Dermis blood vessel endothelial cell (primary cell): ENCODE measurements at places on chromosomes 13 and 19. TPM values are rescaled to one million over a fixed set of nuclear protein-coding genes. Genes with fewer than 3 reads are reported as not detected.
A peak's percentile ranks its signal among the peaks of the same experiment; 100 is the strongest.

- DNase-seq = no peak
These were observed 3.5 kb upstream of the OBI1 start for GRCh38 chr13:78662467-78662866.

DNA sequence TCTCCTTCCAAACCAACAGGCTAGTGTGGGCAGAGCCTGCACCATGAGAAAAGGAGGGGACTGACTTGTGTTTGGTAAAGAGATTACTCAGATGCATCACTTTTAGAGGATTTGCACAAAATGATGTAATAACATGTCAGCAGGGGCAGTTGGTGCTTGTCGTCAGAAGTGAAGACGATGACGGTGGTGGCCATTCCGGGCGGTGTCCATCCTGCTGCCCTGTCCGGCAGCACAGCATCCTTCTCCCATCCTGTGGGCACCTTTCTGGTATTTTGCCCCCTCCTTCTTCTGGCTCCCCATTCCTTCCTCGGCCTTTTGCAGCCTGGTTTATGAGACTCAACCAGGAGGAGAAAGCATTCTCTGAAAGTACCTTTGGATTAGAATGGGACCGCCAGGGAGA lies 160.1 kb downstream of the TEX29 start:
- DNase-seq = no peak

GRCh38 chr19:46036744-46037128 lies 4.1 kb downstream of the IGFL4 start:
- no peak for DNase-seq

DNA sequence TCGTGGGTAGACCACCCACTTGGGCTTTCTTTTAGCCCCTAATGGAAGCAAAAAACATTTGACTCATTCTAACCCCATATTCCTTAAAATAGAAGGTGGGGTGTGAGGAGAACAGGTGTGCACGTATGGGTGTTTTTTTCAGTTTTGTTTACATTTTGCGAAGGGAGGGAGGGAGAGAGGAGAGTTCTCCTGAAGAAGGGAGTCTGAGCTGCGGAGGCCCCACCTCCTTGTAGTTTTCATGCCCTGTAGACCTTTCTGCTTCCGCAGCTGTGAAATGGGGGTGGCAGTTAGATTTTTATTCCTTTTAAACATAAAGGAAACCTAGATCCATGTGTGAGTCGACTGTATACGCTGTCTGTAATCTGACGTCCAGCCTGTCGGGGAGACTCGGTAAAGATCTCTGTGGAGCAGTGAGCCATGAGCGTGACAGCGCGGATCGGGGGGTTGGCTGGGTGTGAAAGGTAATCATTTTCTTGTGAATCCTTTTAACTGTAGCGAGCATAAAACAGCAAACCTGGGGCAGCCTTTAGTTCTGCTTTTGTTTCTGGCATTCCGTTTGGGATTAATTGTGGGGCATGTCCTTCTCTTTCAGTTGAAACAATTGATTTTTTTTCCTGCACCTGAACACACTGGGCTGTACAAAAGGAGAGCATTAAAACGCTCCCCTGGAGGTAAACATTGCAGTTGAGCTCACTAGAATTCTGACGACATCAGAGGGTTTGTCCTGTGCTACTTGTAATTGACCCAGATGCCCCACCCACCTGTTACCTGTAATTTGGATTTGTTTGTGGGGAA lies 2.3 kb downstream of the UPF1 start:
- peak; percentile 36 for DNase-seq

GRCh38 chr13:113579686-113580085 lies 4.9 kb upstream of the TFDP1 start:
- no peak for DNase-seq

DNA sequence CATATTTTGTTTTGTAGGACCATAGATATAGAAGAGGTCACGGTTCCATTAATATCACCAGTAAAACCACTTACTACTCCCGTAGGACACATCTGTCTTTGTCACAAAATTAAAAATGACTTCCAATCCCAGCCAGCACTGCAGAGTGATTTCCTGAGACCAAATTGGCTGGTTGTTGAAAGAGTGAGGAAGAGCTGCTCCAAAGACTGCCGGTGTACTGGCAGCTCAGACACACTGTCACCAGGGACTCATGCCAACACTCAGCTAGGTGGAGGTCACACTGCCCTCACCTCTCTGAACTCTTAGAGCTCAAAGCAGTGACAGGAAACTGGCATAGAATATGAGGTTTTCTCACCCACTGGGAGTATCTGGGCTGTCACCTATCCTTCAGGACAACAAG lies 52.1 kb downstream of the FLT1 start:
- peak; percentile 38 for DNase-seq

DNA sequence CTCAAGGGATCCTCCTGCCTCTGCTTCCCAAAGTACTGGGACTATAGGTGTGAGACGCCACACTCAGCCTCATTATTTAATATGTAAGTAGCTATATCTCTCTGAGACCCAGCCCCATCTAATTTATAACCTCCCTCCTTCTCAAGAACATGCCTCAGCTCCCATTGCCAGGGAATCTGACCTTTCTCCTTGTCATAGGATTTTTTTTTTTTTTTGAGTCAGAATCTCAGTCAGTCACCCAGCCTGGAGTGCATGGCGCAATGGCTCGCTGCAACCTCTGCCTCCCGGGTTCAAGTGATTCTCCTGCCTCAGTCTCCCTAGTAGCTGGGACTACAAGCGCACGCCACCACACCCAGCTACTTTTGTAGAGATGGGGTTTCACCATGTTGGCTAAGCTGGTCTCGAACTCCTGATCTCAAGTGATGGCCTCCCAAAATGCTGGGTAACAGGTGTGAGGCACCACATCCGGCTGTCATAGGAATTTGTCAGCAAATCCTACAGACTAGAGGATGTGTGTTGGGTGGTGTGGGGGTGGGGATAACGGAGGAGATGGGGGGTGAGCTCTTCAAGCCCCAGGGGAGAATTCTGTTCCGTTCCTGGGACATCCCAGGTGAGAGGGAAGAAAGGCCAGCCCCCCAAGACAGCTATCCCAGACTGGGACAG lies 5.1 kb upstream of the EPS8L1 start:
- DNase-seq = no peak

- DNase-seq = no peak
These were observed 1.5 kb downstream of the NEK5 start for GRCh38 chr13:52127378-52127777.

DNA sequence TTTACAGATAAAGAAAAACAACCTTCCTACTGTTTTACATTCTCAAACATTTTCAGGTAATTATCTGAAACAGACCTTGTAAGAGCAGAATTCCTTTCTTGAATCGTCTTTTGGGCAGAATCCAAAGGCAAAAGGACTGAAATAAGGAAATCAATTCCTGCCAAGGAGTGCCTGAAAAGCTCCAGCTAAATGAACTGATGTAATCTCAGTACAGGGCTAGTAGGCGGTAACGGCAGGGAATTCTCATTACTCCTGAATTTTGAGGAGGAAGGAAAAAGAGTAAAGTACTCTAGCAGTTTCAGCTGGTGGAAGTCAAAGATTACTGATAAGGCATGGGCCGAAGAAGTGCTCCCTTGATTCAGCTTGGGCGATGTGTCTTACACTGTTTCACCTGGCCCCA lies 168.4 kb downstream of the PCDH9 start:
- no peak for DNase-seq

DNA sequence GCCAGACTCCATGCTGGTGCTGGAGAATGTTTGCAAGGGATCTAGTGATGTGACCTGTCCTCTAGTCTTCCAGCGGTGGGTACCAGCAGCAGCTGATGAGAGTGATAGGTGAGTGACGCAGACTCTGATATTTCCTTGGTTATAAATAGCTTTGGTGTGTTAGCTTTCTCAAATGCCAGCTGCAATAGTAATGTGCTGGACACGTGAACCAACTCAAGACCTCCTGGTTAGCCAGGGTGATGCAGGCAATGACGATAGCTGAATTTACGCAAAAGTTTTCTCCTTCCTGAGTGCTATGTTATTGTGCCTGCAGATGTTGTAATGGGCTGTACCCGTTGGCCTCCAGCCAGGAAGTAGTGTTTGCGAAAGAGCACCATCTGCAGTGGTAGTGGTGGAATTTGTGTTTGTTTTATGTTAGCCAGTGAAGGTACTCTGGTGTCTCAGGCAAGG lies 129.5 kb downstream of the CYSLTR2 start:
- peak; percentile 57 for DNase-seq

- peak; percentile 95 for DNase-seq
These were observed 746 bp upstream of the ZNF345 start for GRCh38 chr19:36849701-36850558.

DNA sequence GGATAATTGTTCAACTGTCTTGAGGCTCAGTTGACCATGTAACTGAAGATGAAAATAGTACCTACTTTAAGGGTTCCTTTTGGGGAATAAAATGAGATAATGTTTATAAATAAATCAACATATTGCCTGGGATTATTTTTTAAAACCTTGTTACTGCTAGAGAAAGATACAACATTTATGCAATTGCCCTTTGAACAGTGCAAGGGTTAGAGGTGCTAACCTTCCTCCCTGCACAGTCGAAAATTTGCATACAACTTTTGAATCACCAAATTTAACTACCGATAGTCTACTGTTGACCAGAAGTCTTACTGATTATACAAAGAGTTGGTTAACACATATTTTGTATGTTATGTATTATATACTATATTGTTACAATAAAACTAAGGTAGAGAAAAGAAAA lies 750.0 kb downstream of the EFNB2 start:
- no peak for DNase-seq

DNA sequence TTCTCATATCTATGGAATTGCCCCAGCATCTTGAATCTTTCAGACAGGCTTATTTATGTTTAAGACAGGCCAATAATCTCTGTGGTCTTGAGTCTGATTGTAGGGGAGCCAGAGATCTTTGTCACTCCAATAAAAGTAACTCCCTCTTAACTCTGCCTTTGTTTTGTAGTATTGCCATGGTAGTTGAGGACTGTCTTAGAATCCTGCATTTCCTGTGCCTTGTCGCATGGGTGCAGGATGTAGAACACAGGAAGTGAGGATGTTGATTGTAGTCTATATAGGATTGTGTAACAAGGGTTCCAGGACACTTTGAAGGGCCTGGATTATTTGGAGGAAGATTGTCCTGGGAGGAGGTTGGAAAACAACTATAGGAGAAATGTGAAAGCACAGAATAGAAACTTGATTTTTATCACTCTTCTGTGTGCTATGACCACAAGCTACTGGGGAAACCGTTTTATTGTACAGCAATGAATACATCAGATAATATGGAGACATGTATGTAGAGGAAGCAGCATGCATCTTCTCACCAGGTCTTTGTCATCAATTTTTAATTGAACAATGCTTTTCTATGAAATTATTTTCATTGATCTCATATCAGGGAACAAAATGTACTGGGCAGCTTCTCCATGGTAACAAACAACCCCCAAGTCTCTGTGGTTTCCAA lies 411.7 kb downstream of the FGF9 start:
- DNase-seq = no peak

DNA sequence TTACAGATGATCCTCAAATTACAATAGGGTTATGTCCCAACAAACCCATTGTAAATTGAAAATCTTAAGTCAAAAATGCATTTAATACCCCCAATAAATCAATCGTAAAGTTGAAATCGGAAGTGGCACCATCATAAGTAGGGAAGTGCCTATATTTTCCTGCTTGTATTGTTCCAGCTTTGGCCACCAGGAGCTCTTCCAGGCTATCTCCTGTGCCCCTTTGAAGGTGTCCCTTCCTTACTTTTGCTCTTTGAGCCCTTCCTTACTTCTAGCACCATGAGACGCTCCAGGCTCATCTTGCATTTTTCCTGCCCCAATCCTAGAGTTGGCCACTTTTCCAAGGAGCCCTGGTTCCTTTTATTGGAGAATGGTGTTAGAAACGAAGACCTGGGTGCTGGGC lies 163.0 kb upstream of the TSC22D1 start:
- no peak for DNase-seq

OLFM2 gene
- total RNA-seq = 0.65 and 2.2 TPM in 2 replicates

ZNF829 gene
- 2.0 and 3.7 TPM in 2 replicates for total RNA-seq

RYR1 gene
- under 0.01 and 0.14 TPM in 2 replicates for total RNA-seq

LILRB1 gene
- total RNA-seq = not detected in 2 replicates

ANGPTL8 gene
- not detected in 2 replicates for total RNA-seq

PLIN5 gene
- total RNA-seq = 4.7 and 11.7 TPM in 2 replicates

SYNE4 gene
- total RNA-seq = 0.17 TPM in 1 of 2 replicates, not detected in the other
